ENCODE measurements at places on chromosomes 5 and 9. TPM values are rescaled to one million over a fixed set of nuclear protein-coding genes. Genes with fewer than 3 reads are reported as not detected.
A peak's percentile ranks its signal among the peaks of the same experiment; 100 is the strongest.

SLC34A3 gene
- not detected for total RNA-seq

HAVCR1 gene
- 0.27 TPM for total RNA-seq

DNA sequence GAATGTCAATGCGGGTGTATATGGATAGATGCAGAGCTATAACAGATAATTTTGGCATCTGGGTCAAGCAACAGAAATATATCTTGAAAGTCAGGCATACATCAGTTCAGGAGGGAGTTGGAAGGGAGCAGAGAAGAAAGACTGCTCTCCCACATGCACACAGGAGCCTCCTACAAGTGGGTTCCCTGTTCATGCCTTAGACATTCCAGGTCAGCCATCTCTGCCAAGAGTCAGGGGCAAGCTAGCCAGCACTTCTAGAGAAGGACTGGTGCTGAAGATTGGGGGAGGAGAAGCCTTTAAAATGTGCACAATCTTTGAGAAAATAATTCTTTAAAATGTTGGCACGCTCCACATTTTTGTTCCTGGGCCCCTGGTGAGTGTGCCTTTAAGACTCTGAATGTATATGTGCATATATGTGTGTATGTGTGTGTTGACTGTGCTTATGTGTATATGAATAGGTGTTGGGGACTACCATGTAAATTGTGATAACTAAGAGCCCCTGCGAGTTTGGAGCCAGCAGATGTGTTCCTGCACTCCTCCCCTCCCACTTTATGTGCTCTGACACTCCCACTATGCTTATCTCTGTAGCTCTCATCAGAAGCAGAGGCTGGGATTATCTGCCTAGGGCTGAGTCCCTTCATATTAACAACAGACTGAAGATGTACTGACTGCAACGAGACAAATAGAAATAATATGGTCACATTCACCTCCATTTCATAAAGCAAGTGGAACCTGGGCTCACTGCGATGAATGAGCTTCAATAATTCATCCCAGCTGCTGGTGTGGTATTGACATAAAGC lies 21.5 kb upstream of the DELE1 start:
- DNase-seq: no peak

SPATA31C2 gene
- not detected for total RNA-seq

GRCh38 chr5:140764177-140764973 lies 21.6 kb upstream of the PCDHA1 start:
- no peak for DNase-seq

PRELID1 gene
- 247 TPM for total RNA-seq

DNA sequence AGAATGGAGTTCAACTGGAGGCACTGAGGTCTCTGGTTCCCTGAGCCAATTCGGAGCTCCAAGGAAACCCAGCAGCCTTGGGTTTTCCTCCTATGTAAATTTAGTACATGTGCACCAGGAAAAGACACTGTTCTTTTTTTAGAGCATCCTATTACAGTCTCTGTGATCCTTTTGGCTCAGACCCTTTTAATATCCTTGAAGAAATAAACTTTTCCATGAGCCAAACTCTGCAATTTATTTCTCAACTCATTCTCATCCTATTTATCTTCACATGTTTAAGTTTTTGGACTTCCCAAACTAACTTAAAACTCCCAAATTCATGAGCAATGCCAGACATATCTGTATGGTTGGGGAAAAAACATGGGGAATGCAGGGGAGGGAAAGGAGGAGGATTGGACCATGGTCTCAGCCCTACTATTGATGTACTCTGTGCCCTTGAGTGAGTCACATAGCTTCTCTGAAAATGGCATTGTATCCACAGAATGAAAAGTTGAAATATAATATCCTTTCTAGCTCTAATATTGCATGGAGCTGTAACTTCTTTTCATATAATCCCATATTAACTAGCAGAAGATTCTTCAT lies 76.6 kb downstream of the PAPPA start:
- DNase-seq: no peak

DNA sequence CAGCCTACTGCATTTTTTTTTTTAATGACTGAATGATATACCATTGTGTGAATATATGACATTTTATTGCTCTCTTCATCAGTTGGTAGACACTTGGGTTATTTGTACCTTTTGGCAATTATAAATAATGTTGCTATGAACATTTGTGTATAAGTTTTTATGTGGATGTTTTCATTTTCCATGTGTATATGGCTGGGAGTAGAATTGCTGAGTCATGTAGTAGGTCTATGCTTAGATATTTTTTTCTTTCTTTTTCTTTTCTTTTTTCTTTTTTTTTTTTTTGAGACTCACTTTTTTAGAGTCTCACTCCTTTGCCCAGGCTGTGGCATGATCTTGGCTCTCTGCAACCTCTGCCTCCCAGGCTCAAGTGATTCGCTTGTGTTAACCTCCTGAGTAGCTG lies 32.9 kb upstream of the FAM120AOS start:
- no peak for DNase-seq

GRCh38 chr5:134451936-134452505 lies 40.3 kb upstream of the CDKN2AIPNL start:
- DNase-seq: no peak

FBP2 gene
- not detected for total RNA-seq

PCDHA12 gene
- total RNA-seq: not detected

- DNase-seq: peak; percentile 24
Observed at GRCh38 chr9:112338561-112338960, 5.1 kb upstream of the PTBP3 start.

GRCh38 chr5:164433106-164433870 lies 927.9 kb downstream of the MAT2B start:
- DNase-seq: no peak

- no peak for DNase-seq
Observed at GRCh38 chr5:83777856-83778255, 57.2 kb upstream of the HAPLN1 start.

DNA sequence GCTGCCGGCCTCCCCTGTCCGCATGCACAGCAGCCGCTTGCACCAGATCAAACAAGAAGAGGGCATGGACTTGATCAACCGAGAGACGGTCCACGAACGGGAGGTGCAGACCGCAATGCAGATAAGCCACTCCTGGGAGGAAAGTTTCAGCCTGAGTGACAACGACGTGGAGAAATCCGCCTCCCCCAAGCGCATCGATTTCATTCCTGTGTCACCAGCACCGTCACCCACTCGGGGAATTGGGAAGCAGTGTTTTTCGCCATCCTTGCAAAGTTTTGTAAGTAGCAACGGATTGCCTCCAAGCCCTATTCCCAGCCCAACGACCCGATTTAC lies 75.3 kb downstream of the PIP5K1B start:
- DNase-seq: no peak

DNA sequence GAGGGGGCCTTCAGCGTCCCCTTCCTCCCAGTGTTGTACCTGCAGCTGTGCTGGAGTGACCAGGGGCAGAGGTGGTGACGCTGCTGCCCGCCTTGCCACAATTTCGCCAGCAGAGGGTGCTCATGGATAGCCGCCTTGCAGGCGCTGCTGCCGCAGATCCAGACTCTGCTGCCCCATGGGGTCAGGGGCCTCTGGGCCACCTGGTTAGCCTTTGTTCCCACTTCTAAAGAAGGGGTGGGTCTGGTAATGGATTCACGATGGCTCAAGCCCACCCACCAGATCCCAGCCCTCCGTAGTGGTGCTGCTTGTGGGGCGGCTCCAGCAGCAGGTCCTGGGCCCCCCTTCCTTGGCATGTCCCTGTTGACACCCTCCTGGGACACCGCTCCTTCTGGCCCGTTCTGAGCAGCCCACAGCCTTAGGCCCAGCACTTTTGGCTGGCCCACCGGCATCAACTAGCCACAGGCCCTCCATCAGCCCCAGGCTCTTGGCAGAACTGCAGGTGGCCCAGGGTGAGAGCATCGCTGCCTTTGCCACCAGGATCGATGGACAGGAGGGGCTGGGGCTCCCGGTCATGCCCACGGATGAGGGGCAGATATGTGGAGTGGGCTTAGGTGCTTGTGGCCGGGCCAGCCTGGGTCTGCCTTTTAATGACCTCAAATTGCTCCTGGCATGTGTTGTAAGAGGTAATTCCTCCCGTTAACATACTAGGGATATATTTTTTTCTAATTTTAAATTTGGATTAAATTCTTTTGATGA lies 57.2 kb downstream of the COL5A1 start:
- peak; percentile 72 for DNase-seq

DNA sequence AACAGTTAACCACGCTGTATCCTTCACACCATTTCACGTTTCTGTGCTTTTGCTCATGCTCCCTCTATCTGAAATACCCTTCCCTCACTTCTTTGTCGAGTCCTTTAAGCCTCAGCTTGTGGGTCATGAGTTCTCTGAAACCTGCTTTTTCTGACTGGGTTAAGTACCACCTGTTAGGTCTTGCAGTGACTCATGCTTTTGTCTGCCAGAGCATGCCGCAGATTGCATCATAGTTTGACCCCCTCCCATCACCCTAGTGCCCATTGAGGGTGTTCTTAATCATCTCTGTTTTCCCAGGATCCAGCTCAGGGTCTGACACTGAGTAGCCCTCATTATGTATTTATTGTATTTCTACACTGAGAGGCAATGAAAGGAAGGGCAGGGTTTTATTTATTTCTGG lies 190.2 kb downstream of the ASTN2 start:
- DNase-seq: no peak

PAEP gene
- total RNA-seq: not detected

- no peak for DNase-seq
Observed at GRCh38 chr9:14011799-14012560, 302.0 kb downstream of the NFIB start.

PDE6A gene
- total RNA-seq: not detected

TAL2 gene
- total RNA-seq: not detected

CNTLN gene
- total RNA-seq: 0.27 TPM

- no peak for DNase-seq
Observed at GRCh38 chr9:98597236-98597771, 111.4 kb downstream of the GABBR2 start.

DNA sequence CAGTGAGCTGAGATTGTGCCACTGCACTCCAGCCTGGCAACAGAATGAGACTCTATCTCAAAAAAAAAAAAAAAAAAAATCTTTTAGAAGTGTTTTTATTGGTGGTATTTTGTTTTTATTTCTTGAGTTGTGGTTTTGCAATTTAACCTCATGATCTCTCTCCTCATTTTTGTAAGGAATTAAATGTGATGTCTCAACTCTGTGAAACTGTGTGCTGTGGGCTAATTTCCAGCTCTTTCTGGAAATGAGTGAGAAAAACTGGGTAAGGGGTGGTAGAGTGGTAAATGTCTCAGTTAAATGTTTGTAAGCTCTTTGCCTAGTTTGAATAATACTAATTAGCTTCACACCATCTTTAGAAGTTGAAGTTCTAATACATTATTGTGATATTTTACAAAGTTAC lies 29.0 kb downstream of the ACO1 start:
- DNase-seq: no peak

DNA sequence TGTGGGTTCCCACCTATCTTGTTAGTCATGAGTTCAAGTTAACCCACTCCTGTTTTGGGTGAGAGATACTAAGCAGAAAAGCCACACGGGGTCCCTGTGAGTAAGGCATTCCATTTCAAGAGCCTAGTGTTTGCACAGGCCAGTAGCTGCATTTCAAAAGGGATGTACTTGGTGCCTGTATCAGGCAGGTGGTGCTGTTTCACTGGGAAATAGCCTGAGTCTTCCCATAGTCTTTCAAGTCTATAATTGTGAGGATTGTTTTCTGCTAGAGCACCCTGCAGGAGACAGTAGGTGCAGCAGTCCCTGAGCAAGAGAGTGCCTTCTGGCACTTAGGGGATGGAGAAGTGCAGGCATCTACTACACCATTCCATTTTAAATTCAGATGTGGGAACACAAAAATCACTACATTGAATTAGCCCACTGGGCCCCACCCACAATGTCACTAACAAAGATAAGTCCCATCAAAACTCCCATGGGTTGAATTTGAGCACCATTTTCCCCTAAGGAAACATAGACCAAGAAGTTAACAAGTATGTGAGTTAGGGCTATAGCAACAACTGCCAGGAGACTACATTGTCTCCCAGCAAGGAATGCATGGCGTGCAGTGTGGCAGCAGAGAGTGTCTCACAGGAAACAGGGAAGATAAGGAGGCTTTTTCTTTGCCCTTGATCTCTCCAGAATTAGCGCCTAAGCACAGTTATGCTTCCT lies 263.2 kb downstream of the COX7C start:
- DNase-seq: peak; percentile 57

- no peak for DNase-seq
Observed at GRCh38 chr5:21594566-21594965, 1258.6 kb downstream of the CDH12 start.

DNA sequence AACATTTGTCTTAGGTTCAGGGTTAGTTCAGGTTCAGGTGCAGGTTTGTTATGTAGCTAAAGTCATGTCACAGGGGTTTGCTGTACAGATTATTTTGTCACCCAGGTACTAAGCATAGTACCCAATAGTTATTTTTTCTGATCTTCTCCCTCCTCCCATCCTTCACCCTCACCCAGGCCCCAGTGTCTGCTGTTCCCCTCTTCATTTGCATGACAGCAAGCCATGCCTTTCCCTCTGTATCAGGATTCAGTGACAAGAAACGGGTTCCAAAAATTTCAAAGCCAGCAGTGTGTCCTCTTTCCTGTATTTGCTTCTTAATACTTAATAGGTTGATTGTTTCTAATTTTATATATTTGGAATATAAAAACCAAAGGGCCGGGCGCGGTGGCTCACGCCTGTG lies 330.8 kb upstream of the SGCD start:
- DNase-seq: no peak

ITGA1 gene
- 0.62 TPM for total RNA-seq

DNA sequence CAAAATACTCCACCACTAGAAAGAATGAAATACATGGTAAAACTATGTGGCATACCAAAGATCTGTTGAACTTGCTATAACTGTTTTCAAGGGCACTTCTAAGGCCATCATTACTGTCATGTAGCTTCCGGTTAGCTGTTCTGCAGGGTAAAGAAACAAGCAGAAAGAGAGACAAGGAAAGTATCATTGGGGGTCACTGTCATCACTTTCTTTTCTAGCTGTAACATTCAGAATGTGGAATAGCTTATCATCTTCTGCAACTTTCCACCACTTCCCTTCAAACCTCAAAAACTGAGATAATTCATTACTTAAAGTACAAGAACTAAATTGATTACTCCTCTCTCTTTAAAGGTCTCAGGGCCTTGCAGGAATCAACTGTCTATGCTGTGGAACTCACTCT lies 57.6 kb downstream of the RASEF start:
- no peak for DNase-seq

- DNase-seq: no peak
Observed at GRCh38 chr9:89351584-89352300, 33.4 kb downstream of the SECISBP2 start.

PSAT1 gene
- total RNA-seq: 137 TPM

ADGRV1 gene
- 0.05 TPM for total RNA-seq

GRCh38 chr5:179904463-179905160 lies 3.1 kb downstream of the TBC1D9B start:
- no peak for DNase-seq

GRCh38 chr5:173330338-173331206 lies 2.4 kb upstream of the STC2 start:
- no peak for DNase-seq

DNA sequence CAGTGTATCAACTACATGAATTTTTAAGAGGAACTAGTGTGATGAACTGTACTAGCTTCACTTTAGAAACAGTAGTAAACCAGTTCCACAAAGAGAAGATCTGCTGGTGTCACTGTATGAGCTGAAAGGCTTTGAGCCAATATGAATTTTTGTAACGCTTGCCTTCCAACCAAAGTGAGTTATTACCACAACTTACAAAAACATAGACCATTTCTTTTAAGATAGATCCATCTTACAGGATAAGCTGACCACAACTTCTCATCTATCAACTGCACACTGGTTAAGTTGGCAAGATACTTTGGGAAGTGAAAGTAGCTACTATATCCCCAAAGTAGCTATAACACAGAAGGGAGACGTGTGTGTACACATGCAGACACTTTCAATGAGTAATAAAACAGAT lies 849.6 kb upstream of the DMAC1 start:
- DNase-seq: no peak
